ENCODE measurements at places on chromosomes 3 and 15.

DNA sequence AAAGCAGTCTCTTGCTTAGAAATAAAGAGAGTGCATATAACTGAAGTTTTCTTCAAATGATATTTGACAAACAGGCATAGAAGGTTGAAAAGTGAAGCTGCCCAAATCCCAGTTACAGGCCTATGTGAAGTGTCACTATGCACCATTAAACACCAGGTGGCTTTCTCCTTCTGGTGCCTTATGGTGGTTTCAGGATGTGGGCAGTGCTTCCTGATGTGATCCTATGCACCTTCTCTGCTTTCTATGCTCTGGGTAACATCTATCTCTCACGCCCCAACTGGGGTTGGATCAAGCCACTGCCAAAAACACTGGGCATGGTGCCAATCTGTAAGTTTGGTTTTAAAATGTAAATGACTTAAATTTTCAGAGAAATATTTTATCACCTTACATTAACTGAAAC is 744.7 kb downstream of the TUSC7 start:
- DNase-seq: no peak

DNA sequence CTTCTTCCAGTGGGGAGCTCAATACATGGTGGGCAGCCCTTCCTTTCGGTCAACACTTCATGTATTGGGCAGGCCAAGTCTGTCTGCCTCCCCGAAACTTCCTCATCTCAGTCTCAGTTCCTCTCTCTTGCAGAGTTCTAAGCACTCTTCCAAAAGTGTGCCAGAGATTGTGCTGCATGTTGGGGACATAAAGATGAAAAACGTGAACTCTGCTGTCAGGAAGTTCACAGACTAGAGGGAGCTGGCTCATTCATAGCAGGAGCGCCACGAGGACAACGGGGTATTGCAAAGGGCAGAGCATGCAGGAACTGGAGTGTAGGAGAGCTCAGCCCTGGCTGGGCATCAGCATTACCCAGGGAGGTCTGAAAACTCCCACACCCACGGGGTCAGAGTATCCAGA is 15.3 kb upstream of the EPHB3 start:
- DNase-seq: peak; percentile 85

GRCh38 chr3:170523248-170523647 is 62.6 kb downstream of the SLC7A14 start:
- DNase-seq: no peak

GRCh38 chr3:196812853-196813252 is 54.9 kb upstream of the SENP5 start:
- no peak for DNase-seq

- peak; percentile 4 for DNase-seq
These were observed 108.3 kb upstream of the FGF7 start for GRCh38 chr15:49314716-49315115.

DNA sequence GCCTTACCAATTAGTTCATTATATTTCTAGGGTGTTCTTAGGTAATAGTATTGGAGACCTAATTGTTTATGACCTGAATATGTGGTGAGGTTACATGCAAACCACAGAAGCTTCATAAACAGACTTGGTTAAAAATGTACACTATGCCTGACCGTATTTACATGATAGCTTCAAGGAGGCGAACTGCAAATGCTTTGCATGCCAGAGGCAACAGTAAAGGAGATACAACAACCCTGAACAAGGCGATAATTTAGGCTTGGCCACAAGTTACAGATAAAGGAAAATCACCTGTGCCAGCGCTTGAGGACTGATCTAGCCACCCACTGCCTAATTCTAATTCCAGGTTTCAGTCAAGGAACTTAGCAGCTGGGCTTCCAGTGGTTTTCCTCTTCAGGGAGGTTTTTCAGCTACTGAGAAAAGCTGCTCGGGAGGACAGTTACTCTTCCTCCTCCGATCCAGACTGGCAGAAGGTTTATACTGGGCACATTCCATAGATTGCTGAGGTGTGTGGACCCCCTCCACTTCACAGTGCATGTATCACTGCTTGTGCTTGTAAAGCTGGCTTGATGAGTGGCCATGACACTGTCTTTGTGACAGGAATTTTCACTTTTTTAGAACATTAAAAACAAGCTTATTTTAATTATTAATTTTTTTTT is 95.6 kb downstream of the DHX36 start:
- no peak for DNase-seq

- DNase-seq: peak; percentile 38
These were observed 176.0 kb upstream of the BCHE start for GRCh38 chr3:166013073-166013679.

DNA sequence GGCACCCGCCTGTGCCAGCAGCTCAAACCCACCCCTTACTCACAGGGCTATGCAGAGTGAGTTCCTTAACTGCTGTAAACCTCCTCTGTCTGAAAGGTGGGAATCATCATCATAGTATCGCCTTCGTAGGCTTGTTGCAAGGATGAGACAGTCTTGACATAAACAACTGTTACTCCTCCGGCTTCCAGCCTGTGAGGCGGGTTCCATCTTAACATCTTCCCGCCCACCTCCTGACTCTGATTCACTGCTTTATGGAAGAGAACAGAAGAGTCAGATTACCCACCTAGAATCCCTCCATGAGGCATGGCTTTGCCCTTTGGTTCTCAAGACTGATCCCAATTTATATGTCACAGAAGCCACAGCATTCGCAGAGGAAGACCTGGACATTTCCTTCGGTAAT is 21.9 kb downstream of the POLR2M start:
- DNase-seq: no peak

GRCh38 chr15:89399238-89400115 is 64.9 kb upstream of the POLG start:
- peak; percentile 48 for DNase-seq

DNA sequence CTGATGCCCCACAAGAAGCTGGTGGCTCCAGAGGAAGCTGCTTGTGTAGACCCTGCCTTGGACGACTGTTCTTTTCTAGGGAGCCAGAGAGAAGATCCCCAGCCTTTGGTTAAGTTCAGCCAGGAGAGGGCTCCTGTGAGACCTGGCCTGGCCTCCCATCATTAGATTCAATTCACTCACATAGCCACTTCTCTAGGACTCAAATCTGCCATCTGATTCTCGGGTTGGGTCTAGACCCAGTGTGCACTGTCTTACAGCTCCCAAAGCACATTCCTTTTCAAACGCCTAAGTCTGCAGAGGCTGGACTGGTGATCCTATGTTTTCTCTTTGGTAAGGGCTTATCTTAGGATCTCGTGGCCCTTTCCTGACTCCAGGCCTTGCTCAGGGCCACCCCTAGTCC is 81.7 kb upstream of the NPHP3 start:
- no peak for DNase-seq

- DNase-seq: no peak
These were observed 299.2 kb downstream of the ADAMTS17 start for GRCh38 chr15:100042558-100042957.

DNA sequence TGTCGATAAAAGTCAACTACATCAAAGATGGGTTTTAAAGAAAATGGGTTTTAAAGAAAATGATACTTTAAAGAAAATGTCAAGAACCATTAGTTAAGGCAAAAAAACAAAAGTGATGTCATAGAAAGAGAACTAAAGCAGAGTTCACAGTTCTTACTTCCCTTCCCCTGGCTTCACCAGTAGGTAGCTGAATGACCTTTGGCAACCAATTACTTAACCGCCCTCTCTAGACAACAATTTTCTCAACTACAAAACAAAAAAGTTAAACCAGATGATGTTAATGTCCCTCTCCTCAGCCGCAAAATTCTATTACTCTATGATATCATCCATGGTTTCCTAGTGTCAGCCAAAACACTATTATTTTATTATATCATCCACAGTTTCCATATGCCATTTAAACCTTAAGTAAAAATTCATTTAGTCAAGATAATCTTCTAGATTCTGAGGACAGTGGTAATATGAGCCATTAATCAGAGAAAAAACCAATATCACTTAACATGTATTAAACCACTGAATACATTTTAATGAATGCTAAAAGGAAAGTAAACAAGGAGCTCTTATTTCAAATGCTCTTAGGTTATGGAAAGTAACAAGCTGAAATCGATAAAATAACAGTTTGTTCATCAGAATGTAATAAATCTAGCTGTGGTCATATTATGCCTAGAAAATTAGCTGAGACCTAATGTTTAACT is 13.1 kb downstream of the RYK start:
- no peak for DNase-seq

- no peak for DNase-seq
These were observed 940 bp downstream of the BOC start for GRCh38 chr3:113212150-113212843.

DNA sequence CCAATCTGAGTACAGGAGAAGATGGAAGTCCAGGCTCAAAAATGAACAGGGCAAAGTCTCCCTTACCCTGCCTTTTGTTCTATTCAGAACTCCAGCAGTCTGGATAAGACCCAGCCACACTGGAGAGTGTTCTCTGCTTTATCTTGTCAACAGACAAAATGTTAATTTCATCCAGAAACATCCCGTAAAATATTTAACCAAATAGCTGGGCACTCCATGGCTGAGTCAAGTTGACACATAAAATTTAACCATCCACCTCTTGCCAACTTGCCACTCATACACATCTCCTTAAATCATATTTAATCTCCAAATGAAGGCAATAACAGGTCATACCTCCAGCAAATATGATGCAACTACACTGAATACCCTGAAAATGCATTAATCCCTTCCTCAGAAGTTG is 33.6 kb downstream of the MKRN3 start:
- DNase-seq: no peak

DNA sequence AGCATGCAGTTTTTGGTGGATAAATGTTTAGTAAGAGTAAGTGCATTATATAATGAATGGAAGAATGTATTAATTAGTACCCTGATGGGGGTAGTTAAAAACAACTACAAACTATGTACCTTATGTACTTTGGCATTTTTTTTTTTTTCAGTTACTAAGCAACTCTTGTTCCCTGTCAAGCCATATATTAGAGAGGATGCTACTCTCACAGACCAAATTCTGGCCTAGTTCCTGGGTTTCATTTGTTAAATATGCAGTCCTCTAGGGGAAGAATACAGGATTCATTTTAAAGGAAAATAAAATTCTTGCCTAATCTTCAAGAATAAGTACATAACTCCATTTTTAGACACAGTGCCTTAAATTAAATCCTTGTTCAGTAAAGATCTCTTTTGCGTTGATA is 16.9 kb downstream of the FAM98B start:
- no peak for DNase-seq

DNA sequence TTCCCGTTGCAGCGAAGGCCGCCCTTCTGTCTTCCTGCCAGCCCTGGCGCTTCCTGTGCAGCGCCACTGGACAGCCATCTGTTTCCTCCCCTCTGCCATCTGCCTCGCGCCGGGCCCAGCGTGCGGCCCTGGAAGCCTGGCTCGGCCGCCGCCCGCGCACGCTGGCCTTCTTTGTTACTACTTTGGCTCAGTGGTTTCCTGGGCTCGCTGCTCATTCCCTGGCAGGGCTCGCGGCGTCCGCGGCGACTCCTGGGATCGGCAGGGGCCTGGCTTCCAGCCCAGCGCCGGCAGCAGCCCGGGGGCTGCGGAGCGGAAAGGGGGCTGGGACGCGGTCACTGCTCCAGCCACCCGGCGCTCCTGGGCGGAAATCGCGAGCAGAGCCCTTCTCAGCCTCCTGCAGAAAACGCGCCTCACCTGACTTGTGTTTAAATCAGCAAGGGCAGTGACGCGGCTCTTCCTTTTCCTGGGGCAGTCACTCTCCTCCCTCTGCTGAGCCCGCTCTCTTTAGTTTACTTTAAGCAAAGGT is 10.0 kb downstream of the CMTM7 start:
- DNase-seq: peak; percentile 74

GRCh38 chr15:38690216-38690615 is 125.6 kb upstream of the RASGRP1 start:
- no peak for DNase-seq

DNA sequence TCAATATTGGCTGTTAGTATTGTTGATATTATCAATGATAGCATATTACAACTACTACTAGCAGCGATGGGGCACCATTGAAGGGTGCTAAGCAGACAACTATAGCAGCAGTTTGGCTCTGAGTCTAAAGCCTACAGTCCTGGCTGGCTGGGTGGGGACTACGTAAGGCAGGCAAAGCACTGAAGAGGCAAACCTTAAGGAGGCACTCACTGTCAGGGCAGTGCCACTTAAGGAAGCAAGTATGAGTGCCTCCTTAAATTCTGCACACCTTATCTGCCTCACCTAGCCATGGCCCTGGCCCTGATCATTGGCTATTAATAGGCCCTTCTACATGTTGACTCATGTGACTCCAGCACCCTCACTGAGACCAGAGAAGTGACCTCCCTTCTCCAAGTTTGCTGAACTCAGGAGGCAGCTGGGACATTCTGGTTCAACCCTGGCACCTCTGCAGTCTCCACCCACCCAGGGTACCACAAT is 20.6 kb downstream of the CDCP1 start:
- DNase-seq: no peak

DNA sequence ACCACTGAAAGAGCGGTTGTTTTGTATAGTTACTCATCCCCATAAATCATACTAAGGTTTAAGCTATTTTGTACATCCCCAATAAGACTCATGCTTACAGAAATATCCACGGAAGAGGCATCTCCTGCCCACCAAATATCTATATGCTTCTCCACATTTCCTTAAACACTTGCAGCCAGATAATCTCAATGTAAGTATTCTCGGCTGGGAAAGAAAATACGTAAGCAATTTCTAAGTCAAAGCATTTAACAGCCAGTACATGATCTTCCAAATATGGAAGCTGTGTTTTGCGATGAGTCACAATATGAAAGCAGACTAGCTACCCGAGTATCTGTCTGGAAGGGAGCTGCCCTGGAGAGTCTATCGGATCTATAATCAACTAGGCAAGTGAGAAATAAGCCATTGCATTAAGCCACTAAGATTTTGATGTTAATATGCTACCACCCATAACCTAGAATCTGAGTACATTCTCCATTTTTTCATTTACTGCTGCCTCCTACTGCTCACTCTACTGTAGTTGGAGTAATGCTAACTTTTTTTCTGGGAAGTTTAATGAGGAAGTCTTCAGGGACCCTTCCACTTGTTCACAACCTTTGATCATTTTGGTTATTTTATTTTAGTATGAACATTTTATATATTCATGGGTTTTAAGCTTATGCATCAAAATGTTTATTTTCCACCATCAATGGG is 26.9 kb upstream of the ZMAT3 start:
- no peak for DNase-seq

DNA sequence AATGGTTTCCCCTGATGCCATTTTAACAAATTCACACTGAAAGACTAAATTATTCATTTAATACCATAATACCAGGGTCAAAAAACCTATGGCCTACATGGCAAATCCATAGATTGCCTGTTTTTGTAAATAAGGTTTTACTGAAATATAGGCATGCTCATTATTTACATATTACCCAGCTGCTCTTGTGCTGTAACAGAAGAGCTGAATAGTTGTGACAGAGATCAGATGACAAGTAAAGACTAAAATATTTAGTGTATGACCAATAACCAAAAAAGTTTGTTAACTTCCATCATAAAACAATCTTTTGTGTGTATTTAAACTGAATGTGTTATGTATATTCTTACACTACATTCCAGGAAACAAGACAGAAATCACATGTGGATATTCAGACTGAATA is 60.2 kb downstream of the DENND4A start:
- DNase-seq: no peak

- peak; percentile 86 for DNase-seq
These were observed 172.6 kb downstream of the FMN1 start for GRCh38 chr15:33021806-33022389.
